ACHN (cell line): ENCODE measurements at places on chromosomes 4 and X.

GRCh38 chrX:103941201-103941975 lies 21.0 kb upstream of the TMSB15B start:
- DNase-seq, result peak; percentile 28

DNA sequence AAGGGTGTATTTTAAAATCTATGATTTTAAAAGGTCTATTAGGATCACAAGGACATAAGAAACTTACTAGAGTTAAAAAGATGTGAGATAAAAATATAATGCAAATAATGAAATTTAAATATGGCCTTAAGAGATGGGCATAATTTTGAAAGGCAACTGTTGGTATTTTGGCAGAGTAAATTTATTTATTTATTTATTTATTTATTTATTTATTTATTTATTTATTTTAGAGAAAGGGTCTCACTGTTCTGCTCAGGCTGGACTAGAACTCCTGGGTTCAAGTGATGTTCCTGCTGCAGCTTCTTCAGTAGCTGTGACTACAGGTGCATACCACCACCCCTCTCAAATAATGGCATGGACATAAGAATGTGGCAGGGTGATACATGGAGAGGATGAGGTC lies 932.1 kb upstream of the LCORL start:
- no peak for DNase-seq

GRCh38 chrX:79182616-79183015 lies 38.1 kb downstream of the GPR174 start:
- no peak for DNase-seq

DNA sequence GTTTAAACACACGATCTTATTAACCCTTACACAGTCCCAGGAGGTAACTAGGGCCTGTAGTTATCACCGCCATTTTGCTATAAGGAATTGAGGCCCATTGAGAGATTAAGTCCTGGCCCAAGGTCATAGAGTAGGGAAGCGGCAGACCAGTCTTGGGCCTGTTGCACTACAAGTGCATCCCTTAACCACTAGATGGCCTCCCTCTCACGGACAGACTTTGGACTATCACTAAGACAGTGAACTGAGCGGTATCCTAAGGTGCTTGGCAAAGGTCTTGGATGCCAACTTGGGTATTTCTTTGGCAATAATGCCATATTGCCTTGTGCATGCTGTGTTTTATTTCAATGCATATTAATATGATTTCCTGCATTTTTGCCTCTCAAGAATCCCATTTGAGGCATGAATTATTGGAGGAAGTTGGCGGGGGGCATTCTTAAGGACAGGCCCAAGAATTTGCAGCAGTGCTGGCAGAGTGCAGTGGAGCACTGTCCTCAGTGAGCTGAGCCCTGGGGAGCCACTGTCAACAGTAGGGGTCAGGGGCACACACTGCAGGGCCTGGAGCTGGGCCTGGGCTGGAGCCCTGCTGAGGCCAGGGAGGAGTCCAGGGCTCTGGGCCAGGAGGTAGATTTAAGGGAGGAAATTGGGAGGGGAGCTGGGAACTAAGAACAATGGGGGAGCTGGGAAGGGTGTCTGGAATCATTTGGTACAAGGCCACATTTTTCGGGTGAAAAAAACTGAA lies 147.4 kb downstream of the SMIM20 start:
- peak; percentile 39 for DNase-seq

GRCh38 chr4:3605491-3605890 lies 73.3 kb upstream of the LRPAP1 start:
- no peak for DNase-seq
